ENCODE measurements at places on chromosomes 5 and 9.

- DNase-seq, result no peak
Measured at GRCh38 chr5:71662381-71662780, 56.7 kb upstream of the CARTPT start.

DNA sequence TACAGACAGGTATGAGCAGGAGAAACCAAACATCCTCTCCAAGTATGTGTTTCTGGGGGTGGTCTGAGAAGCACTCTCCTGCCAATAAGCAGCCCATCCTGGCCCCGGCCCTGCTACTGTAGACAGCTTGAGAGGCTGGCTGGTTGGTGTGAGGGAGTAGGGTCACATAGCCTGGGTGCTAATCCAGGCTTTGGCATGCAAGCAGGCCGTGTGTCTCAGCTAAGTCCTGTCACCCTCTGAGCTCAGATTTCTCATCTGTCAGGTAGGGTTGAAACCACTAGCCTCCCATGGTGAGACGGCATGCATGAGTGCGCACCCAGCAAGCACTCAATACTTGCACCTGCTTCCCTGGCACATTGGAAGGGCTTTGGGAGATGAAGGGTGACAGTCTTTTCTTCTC, 49.8 kb upstream of the PHYKPL start:
- no peak for DNase-seq

- DNase-seq, result no peak
Measured at GRCh38 chr9:84354035-84354434, 13.5 kb upstream of the SLC28A3 start.

GRCh38 chr5:126143622-126144021, 279.6 kb upstream of the GRAMD2B start:
- no peak for DNase-seq

GRCh38 chr9:71756753-71757152, 11.6 kb downstream of the CEMIP2 start:
- DNase-seq, result no peak

Data from skeletal muscle cell (primary cell).